ENCODE measurements at places on chromosomes 4 and X.

DNA sequence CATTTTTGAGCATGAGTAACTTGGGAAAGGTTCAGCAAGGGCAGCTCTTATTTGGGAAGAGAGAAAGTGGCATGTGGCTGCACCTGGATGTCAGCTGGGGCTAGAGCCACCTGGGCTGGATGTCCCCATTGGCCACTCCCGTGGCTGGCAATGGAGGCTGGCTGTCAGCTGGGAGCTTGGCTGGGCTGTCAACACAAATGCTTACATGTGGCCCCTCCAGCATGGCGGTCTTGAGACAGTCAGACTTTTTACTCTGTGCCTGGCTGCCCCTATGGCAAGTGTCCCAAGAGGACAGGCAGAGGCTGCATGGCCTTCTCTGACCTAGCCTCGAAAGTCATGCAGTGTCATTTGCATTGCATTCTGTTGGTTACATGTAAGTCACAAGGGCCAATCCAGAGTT lies 99.6 kb downstream of the FAM53A start:
- no peak for DNase-seq

- no peak for DNase-seq
These were observed 125.7 kb upstream of the GABRG1 start for GRCh38 chr4:46249516-46249915.

- no peak for DNase-seq
These were observed 185.8 kb downstream of the SHOX start for GRCh38 chrX:816411-816810.

- no peak for DNase-seq
These were observed 328.5 kb upstream of the AGA start for GRCh38 chr4:177770776-177771175.

GRCh38 chr4:128517739-128518510 lies 230.3 kb upstream of the PGRMC2 start:
- DNase-seq = no peak

GRCh38 chr4:53997898-53998297 lies 66.5 kb downstream of the CHIC2 start:
- DNase-seq = no peak

DNA sequence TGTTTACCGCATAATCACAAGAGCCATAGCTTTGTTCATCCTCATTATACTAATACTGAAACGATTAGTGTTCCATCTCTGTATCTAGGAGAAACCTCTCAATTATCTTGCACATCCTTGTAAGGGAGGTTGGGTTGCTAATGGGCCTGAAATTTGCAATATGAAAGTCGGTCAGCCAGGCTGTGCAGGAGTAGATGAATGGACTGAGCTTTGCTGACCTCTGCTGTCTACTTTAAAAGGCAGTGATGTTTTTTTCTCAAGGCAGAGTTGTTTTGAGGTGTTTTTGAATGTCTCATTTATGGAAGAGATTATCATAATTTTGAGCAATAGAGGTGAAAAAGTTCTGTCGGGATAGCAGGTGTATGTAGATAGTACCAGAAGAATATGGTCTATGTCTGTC lies 47.9 kb upstream of the LINC00632 start:
- DNase-seq = no peak

- no peak for DNase-seq
These were observed 628.3 kb upstream of the MAGEB2 start for GRCh38 chrX:29587107-29587506.

DNA sequence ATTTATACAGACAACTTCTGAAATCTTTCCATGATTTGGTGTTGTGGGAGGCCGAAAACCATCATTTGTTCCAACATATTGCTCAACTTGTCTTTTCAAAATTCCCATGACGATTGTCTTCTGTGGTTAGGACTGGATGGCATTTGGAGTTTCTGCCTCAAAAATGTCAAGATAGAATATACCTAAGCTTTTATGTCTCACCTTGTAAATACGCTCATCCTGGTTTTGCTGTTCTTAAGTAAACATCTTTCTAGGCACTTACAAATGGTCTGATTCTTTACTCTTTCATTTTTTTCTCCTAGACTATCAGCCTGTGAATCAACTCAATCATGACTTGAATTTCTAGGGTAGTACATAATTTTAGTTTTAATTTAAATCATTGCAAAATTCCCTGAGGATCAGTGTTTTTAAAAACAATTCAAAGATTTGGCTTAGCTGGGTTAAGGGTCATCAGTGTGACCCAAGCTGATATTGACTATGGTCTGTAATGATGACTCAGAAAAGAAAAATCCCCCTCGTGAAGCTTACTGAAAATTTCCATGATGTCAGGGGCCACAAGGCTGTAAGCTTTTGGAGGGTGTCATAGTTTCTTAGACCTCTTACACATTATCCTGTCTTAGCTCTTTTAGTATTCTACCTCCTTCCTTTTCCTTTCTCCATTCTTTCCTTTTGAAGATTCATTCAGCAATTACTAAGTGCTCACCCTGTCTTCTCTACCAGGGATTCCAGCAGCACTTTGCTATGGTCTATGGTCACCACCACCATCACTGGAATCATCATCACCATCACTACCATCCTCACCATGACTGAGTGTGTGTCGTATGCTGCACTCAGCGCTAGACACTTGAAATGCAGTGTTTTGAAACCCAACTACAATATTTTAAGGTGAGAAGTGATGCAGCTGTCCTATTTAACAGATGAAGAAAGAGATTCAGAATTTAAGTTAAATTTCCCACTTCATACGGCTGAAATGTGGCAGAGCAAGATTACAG lies 124.4 kb downstream of the CPE start:
- no peak for DNase-seq

GRCh38 chrX:147901461-147902126 lies 10.1 kb upstream of the FMR1 start:
- no peak for DNase-seq

- no peak for DNase-seq
These were observed 788.9 kb downstream of the RPA4 start for GRCh38 chrX:97672608-97673007.

DNA sequence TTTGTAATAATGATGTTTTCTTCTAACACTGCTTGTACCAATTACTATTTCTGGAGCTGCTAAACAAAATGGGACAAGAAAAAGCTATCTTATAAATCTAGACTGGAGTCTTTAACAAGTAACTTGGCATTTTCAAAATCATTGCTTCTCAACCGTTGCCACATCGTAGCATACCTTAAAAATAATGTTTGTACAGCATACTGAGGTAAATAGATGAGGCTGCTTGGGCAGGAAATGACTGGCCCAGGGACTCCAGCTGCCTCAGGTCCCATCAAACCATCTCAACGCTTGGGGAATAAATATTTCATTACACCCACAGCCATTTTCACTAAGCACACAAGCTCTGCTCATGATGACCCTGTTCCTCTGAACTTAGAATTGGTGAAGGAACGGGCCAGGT lies 115.1 kb downstream of the SPANXA1 start:
- no peak for DNase-seq

- no peak for DNase-seq
These were observed 37.5 kb downstream of the ARHGAP10 start for GRCh38 chr4:147769386-147769785.

DNA sequence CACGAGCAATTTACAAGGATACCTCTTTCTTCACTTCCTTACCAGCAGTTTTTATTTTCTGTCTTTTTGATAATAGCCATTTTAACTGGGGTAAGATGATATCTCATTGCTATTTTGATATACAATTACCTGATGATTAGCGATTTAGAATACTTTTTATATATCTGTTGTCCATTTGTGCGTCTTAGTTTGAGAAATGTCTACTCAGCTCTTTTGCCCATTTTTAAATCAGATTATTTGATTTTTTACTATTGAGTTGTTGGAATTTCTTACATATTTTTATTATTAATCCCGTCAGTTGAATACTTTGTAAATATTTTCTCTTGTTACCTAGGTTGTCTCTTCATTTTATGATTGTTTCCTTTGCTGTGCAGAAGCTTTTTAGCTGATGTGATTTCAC lies 1.5 kb upstream of the SPIN2A start:
- no peak for DNase-seq

- no peak for DNase-seq
These were observed 168.7 kb downstream of the ANTXR2 start for GRCh38 chr4:79904331-79904730.

DNA sequence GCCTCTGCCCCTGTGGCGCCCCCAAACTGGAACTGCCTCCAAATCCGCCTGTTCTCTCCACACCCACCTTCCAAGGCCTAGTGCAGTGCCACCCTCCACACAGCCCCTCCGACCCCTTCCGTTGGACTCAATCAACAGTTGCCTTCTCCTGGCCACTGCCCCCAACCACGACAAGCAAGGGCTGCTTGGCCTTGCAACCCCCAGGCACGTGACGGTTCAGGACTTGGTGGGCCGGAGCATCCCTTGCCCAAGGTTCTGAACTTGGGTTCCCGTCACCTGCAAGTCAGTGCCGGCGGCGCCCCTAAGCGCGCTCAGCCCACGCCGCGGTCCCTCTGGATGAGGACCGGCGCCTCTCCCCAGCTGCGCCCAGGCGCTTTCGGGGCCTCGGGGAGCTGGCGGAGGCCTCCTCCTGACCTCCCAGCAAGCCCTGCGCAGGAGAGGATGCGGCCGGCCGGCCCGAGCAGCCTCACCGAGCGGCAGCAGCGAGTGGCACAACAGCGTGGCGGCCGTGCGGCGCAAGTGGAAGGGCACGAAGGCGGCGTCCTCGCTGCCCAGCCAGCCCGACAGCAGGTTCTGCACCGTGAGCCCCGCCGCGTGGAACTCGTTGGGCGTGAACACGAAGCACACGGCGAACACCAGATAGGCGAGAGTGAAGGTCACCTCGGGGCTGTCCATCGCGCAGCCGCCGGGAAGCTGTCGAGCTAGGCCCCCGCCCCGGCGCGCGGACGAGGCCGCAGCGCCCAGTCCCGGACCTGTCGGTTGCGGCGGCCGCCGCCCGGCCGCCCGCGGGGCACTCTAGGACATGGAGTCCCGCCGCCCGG lies 750 bp downstream of the TMEM129 start:
- DNase-seq = peak; percentile 72

GRCh38 chrX:64571011-64571410 lies 175.8 kb upstream of the MTMR8 start:
- no peak for DNase-seq

DNA sequence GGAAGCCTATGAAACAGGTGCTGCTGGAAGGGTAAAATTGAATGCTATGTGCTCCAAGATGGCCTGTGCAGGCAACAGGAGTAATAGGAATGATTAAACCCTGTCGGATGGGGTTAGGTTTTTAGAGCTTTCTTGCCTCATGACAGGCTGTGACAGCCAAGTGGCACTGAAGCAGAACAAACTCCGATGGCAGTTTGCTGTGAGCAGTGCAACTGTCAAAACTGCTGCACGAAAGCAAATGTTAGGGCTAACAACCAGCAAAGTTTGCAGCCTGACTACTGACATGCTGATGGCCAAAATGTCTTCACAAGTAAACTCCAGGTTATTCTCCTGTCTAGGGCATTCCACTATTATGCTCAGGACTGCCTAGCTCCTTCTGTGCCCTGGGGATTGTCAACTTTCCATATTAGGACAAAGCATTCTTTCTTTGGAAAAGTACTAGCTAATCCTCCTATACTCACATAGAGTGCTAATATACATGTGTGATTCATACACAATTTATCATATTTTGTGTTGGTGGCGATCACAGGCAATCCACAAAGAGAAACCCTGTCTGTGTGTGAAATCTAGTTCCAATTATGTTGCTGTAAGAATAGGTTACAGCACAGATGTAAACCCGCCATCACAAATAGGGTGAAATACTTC lies 486.6 kb upstream of the TENM3 start:
- DNase-seq = no peak

GRCh38 chrX:24796204-24796603 lies 102.5 kb downstream of the POLA1 start:
- no peak for DNase-seq

DNA sequence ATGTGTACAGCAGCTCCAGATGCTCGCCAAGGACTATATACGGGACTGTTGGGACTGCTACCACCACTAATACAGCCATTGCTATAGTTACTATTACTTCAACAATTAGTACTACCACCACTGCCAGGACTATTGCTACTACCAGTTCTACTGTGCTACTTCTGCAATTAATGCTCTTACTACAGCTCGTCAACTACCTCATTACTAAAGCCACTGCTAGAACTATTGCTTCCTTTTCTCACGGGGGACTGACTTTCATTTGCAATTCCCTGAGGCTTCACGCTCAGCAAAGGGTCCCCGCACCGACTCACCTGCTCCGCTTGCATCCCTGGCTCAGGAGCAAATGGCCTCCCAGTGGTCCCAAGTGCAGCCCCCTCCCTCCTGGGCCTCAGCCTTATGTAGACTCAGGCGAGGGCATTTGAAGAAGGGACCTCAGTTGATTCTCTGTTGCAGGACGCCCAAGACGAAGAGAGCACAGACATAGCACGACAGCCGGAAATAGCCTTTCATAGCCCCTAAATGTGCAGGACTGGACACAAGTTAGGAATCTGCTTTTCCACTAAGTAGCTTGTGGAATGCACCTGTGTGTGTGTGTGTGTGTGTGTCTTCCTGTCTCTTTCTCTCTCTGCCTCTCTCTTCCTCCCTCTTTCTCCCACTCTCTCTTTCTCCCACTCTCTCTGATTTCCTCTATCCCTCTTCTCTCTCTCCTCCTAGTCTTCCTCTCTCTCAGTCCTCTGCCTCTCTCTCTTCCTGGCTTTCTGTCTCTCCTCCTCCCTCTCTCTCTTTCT lies 294.8 kb downstream of the ASMT start:
- no peak for DNase-seq

DNA sequence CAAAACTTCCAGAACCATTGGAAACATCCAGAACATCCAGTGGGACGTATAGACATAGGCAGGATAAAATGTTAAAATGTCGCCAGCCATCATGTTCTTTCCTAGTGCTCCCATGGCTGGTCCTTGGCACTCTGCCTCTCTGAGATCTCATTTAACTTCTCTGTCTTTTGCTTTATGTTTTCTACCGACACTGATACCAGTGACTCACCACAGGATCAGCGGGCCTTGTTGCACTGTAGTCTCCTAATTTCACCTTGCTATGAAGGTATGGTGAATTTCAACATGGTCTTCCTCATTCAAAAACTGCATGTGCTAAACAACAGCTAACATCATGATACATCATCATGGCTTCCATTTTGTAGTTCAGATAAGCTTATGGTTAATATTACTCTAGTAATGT lies 521.0 kb upstream of the IGFBP7 start:
- no peak for DNase-seq

DNA sequence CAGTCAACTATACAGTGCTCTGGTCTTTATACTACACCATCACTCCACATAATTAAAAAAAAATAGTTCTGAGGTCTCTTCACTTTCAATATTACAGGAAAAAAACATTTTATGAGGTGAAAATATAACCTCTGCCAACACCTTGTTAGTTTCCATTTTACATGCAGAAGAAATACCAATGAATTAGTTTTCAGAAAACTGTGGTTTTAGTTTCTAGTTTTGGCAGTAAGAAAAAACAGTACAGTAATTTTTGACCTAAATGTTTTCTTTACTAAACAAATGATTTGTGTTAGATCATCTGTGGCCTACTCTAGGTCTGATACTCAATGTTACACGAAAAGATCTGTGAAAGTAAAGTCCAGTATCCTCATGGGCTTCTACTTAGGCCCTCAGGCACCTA lies 10.0 kb downstream of the SULT1E1 start:
- no peak for DNase-seq

Data from ecto neural progenitor cell (in vitro differentiated cells).